ENCODE measurements at places on chromosomes 4 and X. TPM values are rescaled to one million over a fixed set of nuclear protein-coding genes. Genes with fewer than 3 reads are reported as not detected.

GRCh38 chrX:13008189-13008533 is 33.3 kb downstream of the TMSB4X start:
- no peak for DNase-seq

DNA sequence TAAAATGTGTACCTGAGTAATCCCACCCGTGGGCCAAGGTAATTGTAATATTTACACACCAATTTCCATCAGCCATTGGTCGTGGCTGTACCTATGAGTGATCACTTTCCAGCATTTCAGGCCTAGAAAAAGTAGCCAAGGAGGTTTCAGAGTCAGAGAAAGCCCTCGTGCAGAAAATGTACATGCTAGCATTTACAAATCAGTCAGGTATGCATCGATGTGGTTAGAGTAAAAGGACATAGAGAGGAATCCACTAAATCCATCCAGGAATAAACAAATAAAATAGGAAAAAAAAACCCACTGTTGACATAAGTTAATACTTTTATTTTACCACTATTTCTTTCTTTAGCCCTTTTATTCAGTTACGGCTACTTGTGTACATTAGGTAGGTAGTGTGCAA is 256.8 kb downstream of the TRIML1 start:
- DNase-seq: no peak

DNA sequence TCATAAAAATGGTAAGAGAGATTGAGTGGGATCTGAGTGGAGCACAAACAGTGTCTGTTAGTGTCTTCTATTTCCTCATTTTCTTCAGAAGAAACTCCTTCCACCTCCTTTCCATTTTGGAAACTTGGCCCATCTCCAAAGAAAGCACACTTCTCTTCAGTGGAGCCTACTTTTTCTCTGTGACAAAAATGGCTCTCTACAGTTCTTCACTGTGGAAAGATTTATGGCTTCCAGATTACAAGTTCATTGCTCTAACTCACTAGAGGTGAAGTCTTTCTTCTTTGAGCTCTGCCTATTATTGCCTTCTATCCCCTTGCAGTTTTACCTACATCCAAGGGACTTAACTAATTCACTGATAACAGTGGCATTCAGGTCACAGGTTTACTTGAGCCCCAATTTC is 325.8 kb downstream of the ANTXR2 start:
- DNase-seq: no peak

GRCh38 chrX:67546496-67547423 is 2.9 kb downstream of the AR start:
- peak; percentile 6 for DNase-seq

GRCh38 chrX:65528705-65529340 is 5.8 kb downstream of the LAS1L start:
- peak; percentile 27 for DNase-seq

FAM13A gene
- 9.9 TPM for total RNA-seq

OTOP1 gene
- not detected for total RNA-seq

S100G gene
- not detected for total RNA-seq

PDCL2 gene
- not detected for total RNA-seq

Measured in RPMI7951 (cell line).